ENCODE measurements at places on chromosomes 2 and 18.

GRCh38 chr2:179020156-179020750 is 29.7 kb downstream of the CCDC141 start:
- peak; percentile 44 for DNase-seq

GRCh38 chr18:58394602-58395425 is 234.1 kb downstream of the ALPK2 start:
- DNase-seq, result no peak

GRCh38 chr2:98560256-98560771 is 48.0 kb downstream of the COA5 start:
- DNase-seq, result peak; percentile 93

- no peak for DNase-seq
Observed at GRCh38 chr2:206990360-206990759, 51.0 kb downstream of the CPO start.

DNA sequence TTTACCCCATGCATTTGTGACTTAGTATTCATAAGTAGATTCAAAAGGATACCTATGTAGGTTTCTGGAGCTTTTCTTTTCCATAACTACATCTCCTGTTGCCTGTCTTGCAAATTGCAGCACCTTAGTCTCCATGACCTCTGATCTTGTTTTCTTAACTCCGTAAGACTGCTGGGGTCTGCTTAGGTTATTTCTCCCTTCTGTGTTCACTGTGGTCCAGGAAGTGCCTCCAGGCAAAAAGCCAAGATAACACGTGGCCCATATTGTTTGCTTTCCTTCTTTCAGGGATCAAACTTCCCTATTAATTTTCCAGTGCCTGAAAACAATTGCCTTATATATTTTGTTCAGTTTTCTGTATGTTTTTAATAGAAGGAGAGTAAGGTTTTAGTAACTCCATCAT is 86.4 kb downstream of the GCA start:
- no peak for DNase-seq

GRCh38 chr2:47277187-47277586 is 122.1 kb upstream of the STPG4 start:
- no peak for DNase-seq

DNA sequence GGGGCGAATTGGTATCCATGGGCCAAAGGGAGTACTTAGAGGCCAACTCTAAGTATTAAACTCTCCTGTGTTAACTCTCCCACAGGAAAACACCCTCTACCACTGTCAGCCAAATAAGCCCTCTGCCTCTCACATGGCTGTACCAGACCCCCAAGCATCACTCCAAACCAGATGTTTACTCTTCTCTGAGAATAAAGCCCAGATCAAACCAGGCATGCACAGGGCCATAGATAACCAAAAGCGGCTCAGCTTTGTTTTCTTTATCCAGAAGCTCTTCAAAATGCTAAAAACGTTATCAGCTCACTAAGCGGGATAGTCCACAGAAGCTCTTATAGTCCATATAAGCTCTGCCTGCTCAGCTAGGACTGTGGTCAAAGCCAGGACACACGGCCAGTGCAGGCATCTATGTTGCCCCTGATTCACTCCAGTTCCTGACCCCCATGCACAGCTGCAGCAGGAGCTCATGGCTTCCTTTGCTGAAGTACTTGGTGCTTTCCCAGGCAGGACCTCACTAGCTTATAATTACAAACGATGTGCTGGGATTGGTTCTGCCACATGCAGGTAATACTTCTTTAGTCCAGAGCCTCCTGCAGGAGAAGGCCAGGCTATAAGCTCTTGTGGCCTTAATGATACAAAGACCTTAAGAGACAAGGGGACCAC is 21.0 kb upstream of the SEMA4C start:
- peak; percentile 54 for DNase-seq

DNA sequence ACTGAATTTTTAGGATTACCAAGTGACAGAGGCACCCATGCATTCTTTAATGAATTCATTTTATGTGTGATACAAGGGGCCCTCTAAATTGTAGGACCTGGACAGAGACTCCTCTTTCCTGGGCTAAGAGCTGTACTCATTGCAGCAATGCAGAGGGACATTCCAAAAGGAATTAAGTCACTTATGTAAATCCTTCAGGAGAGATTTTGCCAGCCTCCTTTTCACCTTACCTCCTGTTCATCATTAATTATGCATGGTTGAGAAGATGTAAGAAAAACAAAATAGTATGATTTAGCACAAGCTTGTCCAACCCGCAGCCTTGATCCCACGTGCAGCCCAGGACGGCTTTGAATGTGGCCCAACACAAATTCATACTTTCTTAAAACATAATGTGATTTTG is 84.5 kb upstream of the TANK start:
- DNase-seq, result no peak

DNA sequence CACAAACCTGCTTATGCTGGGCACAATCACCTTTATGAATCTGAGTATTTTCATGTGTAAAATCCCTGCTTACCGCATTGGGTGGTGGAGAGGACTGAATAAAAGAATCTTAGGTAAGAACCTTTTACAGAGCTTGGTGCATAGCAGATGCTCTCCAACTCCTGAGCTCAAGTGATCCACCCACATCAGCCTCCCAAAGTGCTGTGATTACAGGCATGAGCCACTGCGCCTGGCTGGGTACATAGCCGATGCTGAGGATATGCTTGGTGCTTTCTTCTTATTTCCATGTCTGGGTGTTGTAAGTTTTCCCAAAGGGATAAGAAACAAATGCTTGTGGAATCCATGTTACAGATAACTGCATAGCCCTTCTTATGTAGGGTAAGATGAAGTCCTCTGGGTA is 244.3 kb upstream of the PXDN start:
- no peak for DNase-seq

GRCh38 chr2:11420190-11420589 is 45.8 kb downstream of the E2F6 start:
- no peak for DNase-seq

GRCh38 chr2:106970471-106971261 is 84.7 kb upstream of the ST6GAL2 start:
- DNase-seq, result no peak

GRCh38 chr2:46098621-46099062 is 198.6 kb upstream of the EPAS1 start:
- no peak for DNase-seq

DNA sequence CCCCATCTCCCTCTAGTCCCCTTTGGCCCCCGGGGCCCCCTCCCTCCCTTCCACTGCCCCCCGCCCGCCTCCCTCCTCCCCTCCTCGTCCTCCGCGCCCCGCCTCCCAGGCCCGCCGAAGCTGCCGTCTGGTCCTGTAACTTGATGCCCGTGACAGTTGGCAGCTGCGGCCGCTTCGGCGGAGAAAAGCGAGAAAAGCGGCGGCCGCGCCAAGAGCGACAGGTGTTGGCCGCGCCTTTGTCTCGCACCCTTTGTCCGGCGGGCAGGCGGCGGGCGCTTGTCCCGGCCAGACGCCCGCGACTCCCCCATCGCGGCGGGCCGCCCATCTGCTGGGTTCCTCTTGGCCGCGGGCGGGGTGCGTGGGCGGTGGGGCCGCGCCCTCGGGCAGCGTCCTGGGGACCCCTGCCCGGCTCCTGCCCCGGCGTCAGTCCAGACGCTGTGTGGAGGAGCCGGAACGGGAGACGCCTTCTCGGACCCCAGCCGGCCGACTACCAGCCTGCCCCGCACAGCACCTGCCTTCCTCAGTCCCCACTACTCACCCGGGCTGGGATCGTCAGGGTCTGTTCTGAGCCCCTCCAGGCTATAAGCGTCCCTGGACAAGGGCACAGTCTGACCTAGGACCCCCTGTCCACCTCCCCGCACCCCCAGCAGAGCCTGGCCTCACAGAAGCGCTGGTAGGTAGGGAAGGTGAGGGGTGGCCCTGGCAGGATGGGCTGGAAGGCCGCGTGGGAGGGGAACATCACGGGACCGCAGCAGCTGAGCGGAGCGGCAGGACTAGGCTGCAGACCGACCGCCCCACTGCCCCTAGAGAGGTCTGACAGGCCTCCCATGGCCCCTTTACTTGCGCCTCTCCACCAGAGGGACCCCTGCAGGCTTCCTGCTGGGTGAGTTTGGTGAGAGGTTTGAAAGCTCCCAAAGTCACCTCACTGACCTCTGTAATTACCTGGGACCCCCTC is 1.2 kb upstream of the HES6 start:
- DNase-seq, result peak; percentile 53

- DNase-seq, result peak; percentile 71
Observed at GRCh38 chr2:58047961-58048360, 1.4 kb downstream of the VRK2 start.

All from erythroblast (primary cell).